Amygdala (tissue), 56 donors: ENCODE measurements at places on chromosomes 11 and 22.

DNA sequence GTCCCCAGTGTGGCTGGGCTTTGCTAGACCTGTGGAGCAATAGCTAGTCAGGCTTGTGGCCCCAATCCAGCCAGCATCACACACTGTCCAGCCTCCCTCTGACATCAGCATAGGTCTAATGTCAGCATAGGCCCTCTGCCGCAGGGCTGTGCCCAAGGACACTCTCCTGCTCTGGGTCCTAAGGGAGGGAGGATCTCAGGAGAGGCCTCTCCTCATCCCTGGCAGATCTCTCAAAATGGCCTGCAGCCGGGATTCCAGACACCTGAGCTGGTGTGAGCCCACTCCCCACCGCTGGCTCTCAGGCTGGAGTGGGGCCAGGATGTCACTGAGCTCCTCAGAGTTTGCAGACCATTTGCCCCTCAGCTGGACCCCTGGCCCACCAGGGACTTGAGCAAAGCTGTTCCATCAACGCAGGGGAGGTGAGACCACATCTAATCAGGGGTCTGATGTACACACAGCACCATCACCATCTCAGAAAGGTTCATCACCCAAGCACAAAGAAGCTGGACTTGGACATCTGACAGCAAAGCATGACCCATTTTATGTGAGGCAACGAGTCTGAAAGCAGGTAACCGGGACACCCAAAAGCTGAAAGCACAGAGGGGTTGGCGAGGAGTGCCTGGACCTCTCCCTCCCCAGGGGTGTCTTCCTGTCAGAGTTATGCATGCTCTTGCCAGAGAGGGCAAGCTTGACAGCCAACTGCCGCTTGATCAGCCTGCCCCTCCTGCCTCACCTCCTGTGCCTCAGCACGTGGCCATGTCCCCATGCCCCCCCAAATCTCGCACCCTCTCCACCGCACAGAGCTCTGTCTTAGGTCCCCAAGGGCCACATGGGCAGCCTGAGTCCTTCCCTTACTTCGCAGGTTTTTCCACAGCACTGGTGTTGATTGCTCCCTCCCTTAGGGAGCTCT is 69.7 kb upstream of the SEPTIN5 start:
- no peak for DNase-seq

GRCh38 chr11:210122-210802 is 2.8 kb downstream of the RIC8A start:
- DNase-seq: no peak

GRCh38 chr11:42571131-42571877 is 740.5 kb upstream of the API5 start:
- DNase-seq: no peak

DNA sequence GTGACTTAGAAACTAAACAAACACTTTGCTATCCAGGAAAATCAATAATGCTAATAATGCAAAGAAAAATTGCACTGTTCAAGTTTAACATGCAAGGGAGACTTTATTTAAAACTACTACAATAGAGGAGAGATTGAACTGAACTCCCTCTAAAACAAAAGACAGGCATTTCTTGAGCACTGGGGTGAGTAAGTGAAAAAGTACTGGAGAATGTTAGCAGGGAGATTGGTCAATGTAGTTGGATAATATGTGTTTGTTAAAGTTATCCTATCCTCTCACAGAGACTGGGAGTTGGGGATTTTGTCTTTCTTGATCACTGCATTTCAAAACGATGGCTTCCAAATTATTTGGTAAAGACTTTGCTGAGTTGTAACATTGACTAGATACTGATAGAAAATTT is 77.6 kb downstream of the LUZP2 start:
- no peak for DNase-seq

- no peak for DNase-seq
Observed at GRCh38 chr11:119345685-119346084, 820 bp downstream of the MFRP start.

- no peak for DNase-seq
Observed at GRCh38 chr11:37456746-37457145, 858.7 kb upstream of the RAG2 start.

DNA sequence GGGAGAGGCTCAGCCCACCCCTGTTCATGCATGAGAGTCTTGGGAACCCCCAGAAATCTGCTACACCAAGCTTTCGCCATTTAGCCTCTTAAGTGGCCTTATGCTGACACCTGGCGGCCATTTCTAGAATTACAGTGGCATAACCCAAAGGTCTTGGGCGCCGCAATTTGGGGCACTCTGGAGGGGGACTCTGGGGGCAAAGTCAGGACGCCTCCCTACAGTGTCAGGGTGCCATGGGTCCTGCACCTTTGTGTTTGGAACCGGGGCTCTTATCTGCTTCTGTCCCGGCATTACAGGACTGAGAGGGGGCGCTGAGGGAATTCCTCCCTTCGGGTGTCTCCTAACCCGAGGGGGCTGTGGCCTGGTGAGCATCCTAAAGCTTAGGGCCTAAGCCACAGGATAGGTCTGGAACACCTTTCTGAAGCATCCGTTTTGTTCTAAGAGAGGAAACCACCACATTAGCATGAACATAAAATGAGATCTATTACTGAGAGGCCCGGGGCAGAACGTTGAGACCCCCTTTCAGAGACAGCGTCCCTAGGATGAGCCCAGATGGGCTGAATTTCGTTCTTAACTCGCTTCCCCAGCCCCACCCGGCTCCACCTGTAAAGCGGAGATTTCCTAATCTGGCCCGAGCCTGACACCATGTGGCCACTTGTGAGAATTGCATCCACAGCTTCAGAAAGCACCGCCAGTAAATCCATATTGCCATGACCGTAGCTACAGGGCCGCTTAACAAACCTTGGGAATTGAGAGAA is 9.3 kb downstream of the INS start:
- DNase-seq: peak; percentile 11

- DNase-seq: no peak
Observed at GRCh38 chr22:17086788-17087497, 2.1 kb downstream of the IL17RA start.

- DNase-seq: no peak
Observed at GRCh38 chr11:12224537-12224893, 114.1 kb downstream of the MICAL2 start.
